ENCODE measurements at places on chromosomes 12 and 14.

- DNase-seq: no peak
Measured at GRCh38 chr12:118429688-118430383, 53.5 kb downstream of the SUDS3 start.

- DNase-seq: no peak
Measured at GRCh38 chr14:66041582-66041981, 444.6 kb upstream of the CCDC196 start.

DNA sequence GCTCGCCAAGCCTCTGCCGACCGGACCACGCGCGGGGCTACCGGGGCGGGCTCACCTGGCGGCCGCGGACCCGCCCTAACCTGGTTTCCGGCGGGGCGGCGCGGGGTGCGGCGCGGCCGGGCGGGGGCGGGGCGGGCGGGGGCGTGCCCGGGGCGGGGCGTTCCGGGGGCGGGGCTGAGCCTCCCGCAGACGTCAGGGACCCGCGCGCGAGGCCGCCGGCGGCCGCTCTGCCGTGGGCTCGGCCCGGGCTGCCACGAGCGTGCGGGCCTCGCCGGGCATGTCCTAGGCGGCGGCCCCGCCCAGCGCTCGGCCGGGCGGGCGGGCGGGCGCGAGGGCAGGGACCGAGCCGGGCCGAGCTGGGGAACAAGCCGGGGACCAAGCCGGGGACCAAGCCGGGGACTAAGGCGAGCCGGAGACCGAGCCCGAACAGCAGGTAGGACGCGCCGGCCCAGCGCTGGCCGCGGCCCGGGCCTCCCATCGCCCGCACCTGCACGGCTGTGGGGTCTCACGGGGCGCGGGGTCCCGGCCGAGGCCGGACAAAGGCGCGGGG is at the start of gene CEP170B:
TSS of gene CEP170B (plus strand) at position 188 of the 550 bp plus-strand sequence. CDS start 3,183 bp downstream, outside the sequence.
- peak; percentile 62 for DNase-seq

DNA sequence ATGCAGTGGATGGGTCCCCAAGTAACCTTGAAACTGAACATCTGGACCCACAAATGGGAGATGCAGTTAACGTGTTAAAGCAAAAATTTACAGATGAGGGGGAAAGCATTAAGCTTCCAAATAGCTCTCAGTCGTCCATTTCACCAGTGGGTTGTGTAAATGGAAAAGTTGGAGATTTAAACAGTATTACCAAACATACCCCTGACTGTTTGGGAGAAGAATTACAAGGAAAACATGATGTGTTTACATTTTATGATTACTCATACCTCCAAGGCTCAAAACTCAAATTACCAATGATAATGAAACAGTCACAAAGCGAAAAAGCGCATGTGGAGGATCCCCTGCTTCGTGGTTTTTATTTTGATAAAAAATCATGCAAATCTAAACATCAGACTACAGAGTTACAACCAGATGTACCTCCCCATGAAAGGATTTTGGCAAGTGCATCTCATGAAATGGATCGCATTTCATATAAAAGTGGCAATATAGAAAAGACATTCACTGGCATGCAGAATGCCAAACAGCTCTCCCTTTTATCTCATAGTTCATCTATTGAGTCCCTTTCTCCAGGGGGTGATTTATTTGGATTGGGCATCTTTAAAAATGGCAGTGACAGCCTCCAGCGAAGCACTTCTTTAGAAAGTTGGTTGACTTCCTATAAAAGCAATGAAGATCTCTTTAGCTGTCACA is 116.6 kb upstream of the NPAS3 start:
- DNase-seq: no peak

DNA sequence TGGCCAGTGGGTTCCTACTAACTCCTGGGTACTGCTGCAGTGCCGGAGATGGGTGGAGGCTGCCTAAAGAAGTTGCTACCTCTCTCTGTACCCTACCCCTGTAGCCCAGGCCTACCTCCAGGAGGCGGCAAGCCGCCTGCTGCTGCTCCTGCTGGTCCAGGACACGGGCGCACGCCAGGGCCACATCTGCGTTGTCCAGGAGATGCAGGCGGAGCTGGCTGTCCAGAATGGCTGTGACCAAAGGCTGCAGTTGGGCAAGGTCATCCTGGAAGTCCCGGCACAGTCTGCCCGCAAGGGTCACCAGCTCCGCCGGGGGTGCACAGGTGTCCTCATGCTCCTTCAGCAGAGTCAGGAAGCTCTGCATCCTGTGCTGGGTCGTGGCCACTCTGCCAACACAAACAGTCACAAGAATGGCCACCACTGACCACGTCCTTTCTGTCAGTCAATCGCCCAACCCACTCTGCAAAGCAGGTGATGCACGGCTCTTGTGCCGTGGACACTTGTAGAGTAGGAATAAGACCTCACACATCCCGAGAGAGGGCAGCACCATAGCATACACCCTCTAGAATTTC is 1.6 kb downstream of the ANHX start:
- DNase-seq: no peak

All from CD4-positive, alpha-beta T cell treated with Interleukin-10 for 1 hour (primary cell).